Mesendoderm (in vitro differentiated cells): ENCODE measurements at places on chromosomes 6 and 20.

DNA sequence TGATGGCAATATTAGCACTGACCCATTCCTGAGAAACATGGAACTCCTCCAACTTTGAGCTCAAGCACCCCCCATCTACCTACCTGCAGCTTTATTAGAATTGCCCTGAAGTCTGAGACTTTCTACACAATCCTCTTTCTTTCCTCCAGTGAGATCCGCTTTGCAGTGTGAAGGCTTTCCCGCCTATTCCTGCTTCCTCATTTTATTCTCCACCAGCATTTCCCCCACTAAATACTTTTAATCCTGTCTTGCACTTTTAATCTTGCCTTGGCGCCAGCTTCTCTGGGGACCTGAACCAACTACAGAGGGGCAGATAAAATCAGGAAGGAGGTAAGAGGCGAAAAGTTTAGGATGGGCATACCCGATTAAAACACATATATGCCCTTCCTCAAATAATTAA is 178.1 kb upstream of the PRDM1 start:
- DNase-seq: no peak
- H3K27me3 ChIP-seq: no peaks in the 10 kb centered on the region
- H3K36me3 ChIP-seq: no peaks in the 10 kb centered on the region
- no peaks in the 10 kb centered on the region for H3K4me1 ChIP-seq

DNA sequence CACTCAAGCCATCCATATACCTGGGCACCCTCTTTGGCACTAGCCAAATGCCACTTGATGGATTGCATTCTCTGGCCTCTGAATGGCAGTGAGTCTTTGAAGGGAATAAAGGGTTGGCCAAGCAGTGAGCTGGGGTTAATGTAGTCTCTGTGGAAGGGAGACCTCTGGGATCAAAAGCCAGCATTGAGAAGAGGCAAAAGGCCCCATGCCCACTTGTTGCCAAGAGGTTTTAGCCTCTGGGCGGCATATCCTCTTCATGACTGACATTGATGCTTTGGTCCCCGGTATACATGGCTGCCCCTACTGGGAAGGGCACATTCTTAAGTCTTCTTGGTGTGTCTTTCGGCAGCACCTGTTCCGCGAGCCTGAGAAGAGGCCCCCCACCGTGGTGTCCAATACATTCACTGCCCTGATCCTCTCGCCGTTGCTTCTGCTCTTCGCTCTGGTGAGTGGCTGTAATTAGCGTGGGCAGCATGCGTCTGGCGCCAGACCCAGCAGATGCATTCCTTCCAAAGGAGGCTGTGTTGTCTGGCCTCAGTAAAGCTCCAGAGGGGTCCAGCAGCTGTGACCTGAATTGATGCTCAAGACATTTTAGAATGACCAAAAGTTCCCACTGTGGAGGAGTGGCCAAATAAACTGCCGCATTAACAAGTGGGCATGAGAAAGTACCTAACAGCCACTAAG is 29.5 kb downstream of the GHRH start:
- H3K36me3 ChIP-seq: peaks cover 28% of the 10 kb centered on the region
- H3K27me3 ChIP-seq: no peaks in the 10 kb centered on the region
- no peaks in the 10 kb centered on the region for H3K4me1 ChIP-seq
- H3K27ac ChIP-seq: no peak overlapping the region
- H3K4me3 ChIP-seq: no peak overlapping the region
- DNase-seq: no peak

GRCh38 chr6:163992701-163993100 is 578.2 kb downstream of the QKI start:
- no peak overlapping the region for H3K27ac ChIP-seq
- no peaks in the 10 kb centered on the region for H3K27me3 ChIP-seq
- H3K4me1 ChIP-seq: no peaks in the 10 kb centered on the region
- H3K36me3 ChIP-seq: no peaks in the 10 kb centered on the region
- DNase-seq: no peak

- no peaks in the 10 kb centered on the region for H3K36me3 ChIP-seq
- no peaks in the 10 kb centered on the region for H3K4me1 ChIP-seq
- DNase-seq: no peak
- no peak overlapping the region for H3K4me3 ChIP-seq
- no peaks in the 10 kb centered on the region for H3K27me3 ChIP-seq
- H3K27ac ChIP-seq: no peak overlapping the region
Observed at GRCh38 chr20:24589381-24589780, 120.0 kb downstream of the SYNDIG1 start.

- H3K4me3 ChIP-seq: no peak overlapping the region
- no peaks in the 10 kb centered on the region for H3K27me3 ChIP-seq
- no peak overlapping the region for H3K27ac ChIP-seq
- H3K4me1 ChIP-seq: no peaks in the 10 kb centered on the region
- no peaks in the 10 kb centered on the region for H3K36me3 ChIP-seq
- no peak for DNase-seq
Observed at GRCh38 chr6:129276986-129277385, 394.0 kb downstream of the LAMA2 start.

- no peak overlapping the region for H3K4me3 ChIP-seq
- peaks cover 4% of the 10 kb centered on the region for H3K4me1 ChIP-seq
- no peak overlapping the region for H3K27ac ChIP-seq
Observed at GRCh38 chr6:21222656-21223055, 370.9 kb upstream of the SOX4 start.

DNA sequence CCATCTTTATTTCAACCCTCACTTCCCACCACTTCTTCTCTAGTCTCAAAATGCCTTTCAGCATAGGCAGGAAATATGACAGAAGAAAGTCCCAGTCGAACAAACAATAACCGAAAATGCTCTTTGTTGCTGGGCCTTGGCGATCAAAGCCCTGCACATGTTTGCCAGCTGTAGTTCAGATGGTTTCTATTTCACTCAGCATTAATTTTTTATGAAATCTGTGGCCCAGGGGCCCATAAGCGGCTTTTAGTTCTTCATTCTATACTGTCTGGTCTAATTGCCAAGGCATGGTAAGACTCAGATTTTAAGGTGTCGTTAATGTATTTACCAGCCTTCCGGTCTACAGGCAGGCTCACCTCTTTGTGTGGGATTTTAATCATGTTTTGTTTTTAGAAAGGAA is 10.9 kb upstream of the F13A1 start:
- no peak for DNase-seq
- no peak overlapping the region for H3K4me3 ChIP-seq
- H3K27ac ChIP-seq: no peak overlapping the region
- no peaks in the 10 kb centered on the region for H3K4me1 ChIP-seq
- no peaks in the 10 kb centered on the region for H3K27me3 ChIP-seq

DNA sequence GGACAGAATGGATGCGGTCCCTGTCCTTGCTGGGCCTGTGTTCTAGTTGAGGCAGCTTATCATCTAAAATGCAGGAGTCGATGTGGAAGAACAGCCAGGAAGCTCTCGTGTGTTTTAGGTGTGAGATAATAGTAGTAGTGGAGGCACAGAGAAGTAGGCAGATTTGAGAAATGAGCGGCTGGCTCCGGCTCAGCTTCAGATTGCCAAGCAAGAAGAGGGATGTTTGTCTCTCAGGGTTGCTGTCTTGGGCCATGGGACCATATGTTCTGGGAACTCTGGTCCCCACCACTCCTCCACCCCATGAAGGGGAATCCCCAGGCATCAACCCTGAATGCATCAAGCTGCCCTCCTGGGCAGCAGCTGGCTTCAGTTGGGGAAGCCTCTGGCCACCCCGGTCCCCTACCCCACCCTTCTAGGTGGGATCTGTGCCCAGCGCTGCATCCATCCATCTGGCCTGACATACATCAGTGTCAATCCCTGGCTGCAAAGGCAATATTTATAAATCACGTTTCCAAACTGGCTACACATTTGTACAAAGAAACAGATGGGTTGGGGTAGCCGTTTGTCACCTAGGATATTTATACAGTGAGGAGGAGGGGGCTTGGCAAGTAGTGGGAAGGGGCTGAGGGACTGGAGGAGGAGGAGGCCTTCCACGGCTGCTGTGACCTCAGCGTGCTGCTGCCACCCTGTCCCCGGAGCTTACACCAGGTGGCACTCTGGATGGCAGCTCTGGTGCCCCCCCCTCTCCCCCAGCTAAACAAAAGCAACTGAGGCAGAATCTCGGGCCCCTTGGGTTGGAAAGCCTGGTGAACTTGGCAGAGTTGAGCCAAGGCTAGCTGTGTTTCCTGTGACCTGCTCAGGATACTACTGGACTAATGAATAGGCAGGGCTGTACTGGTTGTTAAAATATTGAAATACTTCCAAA is 64.4 kb downstream of the CD40 start:
- no peak overlapping the region for H3K4me3 ChIP-seq
- no peak for DNase-seq
- no peaks in the 10 kb centered on the region for H3K36me3 ChIP-seq
- no peaks in the 10 kb centered on the region for H3K4me1 ChIP-seq
- H3K27ac ChIP-seq: no peak overlapping the region
